Activated CD4-positive, alpha-beta memory T cell treated with anti-CD3 and anti-CD28 coated beads, Interleukin-2, amount 10 ng/mL, durations not matched to agents 7 days and 5 days (primary cell): ENCODE measurements at places on chromosomes 2 and 18.

GRCh38 chr2:15300624-15301573 lies 260.2 kb downstream of the NBAS start:
- DNase-seq: no peak

GRCh38 chr18:11791131-11791530 lies 60.1 kb upstream of the CHMP1B start:
- no peak for DNase-seq

DNA sequence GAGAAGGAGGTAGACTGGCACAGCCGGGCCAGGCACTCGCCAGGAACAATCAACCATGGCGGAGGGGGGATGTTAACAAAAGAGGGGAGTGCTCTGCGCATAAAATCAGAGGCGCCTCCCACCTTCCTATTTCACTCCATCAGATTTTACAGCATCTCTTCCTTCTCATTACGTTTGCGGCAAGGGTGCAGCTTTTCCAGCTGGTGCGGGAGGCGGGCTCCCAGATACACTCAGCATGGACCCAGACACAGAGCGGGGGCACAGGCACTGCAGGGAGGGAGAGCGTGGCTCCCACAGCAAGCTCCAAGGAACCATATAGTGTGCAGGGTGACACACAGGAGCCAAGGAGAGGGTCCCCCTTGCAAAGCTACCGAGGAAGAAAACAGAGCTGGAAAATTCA lies 176.3 kb downstream of the EIPR1 start:
- no peak for DNase-seq

- DNase-seq: no peak
These were observed 490.4 kb upstream of the FANCL start for GRCh38 chr2:58731488-58731869.

DNA sequence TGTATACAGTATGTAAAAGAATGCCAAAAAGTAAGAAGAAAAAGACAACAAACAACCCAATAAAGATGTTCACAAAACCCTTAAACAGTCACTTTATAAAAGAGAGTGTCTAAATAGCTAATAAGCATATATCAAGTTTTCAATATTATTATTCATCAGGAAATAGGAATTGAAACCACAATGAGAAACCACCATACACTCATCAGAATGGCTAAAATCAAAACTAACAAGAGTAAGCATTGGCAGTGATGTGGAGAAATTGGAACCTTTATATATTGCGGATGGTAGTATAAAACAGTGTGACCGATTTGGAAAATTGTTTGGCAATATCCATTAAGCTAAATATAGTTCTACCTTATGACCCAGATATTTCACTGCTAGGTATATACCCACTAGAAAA lies 20.5 kb upstream of the TGFA start:
- DNase-seq: no peak

GRCh38 chr2:65850695-65851094 lies 418.3 kb upstream of the SPRED2 start:
- DNase-seq: no peak

DNA sequence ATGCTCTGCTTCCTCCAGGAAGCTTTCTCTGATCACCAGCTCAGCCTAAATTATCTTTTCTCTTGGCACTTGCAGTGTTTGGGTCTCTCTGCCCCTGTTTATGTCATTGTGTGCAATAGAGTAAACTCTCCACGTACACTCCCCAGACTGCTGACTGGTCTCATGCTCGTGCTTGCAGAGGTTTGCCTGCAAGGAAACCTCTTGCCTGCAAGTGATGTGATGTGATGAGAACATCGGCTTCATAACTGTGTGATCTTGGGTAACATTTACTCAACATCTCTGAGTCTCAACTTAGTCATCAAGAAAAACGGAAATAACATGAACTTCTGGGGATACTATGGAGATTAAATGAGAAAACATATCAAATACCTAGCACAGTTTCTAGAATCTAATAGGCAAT lies 92.3 kb downstream of the BIN1 start:
- no peak for DNase-seq

- no peak for DNase-seq
These were observed 69.0 kb downstream of the STPG4 start for GRCh38 chr2:47086054-47086471.

DNA sequence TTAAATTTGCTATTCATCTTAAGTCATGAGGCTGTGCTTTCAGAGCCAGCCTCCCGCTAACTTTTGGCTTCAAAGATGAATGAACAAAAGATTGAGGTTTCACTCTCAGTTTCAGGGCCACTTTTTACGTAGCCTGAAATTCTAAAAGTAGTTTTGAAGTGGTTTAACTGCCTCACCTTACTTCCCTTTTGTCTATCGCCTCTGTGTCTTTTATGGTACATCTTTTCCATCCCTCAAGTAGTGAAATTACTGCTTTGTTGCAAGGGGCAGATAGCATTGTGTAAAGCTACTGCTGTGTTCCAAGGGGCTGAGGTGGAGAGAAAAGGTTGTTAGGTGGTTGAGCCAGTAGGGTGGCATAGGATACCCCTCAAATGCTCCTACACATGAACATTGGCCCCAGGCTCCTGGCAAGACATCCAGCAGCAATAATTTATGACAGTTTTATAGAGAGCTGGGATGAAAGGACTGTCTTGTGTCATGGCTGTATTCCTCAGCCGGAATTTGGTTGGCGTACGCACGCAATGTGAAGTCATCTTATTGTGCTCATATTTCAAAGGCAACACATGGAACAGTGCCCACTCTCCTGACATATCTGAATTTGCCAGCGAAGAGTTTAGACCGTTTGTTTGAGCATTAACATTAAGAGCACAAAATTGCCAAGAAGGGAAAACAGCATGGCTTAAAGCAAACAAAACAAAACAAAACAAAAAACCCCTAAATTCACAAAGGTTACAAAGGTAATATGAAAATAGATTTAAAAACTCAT lies 32.2 kb downstream of the QPCT start:
- peak; percentile 26 for DNase-seq

DNA sequence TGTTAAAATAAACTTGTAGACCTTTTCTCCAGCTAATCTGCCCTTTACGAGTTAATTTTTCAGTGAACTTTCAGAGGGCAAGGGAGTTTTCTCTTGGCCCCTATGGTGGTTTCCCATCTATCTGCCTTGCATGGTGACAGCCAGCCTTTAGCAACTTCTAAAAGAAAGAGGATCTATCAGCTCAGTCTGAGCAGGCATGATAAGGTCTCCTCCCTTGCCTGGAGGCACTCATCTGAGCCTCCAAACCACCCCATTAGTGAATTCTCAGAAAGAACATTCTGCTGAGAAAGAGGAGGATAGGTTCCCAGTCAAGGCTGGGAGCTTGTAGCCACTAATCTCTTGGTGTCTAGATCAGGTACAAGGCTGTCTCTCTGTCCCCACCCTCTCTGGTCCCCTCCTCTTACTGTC lies 10.7 kb upstream of the GYPC start:
- no peak for DNase-seq

DNA sequence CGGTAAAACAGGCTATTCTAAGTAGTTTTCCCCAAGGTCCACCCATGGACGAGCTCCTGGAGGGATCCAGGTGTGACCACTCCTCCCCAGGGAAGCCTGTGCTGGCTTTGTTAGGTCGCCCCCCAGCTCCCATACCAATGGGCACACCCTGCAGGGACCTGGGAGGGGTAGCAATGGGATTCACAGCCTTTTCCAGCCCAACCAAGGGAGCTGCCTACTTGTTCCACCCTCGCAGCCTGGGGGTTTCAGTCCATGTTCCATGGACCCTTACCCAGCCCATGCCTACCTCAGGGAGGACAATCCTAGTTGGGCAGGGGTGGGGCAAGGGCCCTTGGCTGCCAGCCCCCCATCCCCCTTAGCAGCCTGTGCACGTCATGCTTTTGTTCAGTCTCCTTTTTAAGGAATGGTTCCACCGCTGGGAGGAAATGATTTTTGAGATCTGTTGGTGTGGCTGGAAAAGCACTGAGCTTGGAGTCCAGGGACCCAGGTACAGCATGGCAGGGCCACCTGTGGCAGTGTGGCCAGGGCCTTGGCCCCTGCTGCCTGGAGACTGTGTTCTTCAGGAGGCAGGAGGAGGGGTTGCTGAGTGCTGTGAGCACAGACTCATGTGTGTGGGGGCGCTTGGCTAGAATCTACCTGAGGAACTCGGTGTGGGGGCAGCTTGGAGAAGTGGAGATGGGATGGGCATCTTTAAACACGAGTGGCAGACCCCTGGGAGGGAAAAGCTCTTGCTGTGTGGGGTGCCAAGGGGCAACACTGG lies 166.8 kb downstream of the TWIST2 start:
- no peak for DNase-seq

DNA sequence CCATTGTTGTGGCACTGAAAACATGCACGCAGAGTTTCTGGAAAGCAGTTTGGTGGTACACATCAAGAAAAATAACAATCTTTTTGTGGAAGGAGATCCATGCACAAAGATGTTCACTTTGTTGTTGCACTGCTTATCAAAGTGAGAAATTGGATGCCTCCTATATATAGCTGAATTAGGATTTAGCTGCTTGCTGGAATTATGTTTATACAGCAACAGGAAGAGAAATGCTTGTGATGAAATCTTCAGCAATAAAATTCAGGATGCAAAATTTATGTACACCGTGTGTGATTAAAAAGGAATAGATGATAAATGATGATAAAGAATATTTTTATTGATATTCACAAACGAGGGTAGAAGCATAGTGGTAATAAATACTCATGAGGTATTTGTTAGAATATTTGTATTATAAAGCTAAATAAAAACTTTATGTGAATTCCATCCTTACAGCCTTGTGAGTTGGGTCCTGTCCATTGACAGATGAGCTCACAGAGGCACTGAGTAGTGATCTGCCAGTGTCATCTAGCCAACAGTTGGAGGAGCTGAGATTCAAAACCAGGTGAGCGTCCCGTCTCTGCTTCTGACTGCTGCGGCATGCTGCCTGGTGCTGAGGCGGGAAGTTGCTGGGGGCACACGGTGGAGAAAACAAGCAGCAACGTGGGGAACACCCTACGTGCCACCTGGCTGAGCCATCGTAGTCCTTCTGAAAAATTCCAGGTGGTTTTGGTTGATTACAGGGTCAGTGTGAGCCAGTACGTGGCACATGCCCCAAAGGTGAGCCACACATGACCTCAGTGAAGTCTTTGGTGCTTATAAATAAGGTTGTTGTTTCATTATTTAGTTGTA lies 80.2 kb downstream of the ASAP2 start:
- DNase-seq: no peak

DNA sequence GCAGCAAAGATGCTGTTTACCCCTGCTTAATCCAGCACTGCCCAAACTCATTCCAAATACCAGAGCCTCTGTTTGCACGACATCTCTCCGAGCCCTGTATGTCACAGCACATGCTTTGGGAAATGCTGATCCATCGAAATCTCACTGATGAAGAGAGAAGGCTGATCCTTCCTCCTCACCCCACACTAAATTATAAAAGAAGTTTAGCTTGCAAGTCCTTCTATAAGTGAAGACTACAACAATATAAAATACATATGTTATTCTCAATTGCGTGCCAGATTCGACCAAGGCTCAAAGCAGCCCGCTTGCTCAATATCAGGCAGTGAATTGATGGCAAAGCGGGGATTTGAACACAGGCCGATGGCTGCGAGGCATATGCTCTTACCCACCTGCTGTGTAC lies 30.7 kb upstream of the SLC35F6 start:
- DNase-seq: no peak

- no peak for DNase-seq
These were observed 61.3 kb downstream of the SMAD4 start for GRCh38 chr18:51091270-51091669.

- DNase-seq: no peak
These were observed 61.4 kb downstream of the CYRIA start for GRCh38 chr2:16604236-16604635.

DNA sequence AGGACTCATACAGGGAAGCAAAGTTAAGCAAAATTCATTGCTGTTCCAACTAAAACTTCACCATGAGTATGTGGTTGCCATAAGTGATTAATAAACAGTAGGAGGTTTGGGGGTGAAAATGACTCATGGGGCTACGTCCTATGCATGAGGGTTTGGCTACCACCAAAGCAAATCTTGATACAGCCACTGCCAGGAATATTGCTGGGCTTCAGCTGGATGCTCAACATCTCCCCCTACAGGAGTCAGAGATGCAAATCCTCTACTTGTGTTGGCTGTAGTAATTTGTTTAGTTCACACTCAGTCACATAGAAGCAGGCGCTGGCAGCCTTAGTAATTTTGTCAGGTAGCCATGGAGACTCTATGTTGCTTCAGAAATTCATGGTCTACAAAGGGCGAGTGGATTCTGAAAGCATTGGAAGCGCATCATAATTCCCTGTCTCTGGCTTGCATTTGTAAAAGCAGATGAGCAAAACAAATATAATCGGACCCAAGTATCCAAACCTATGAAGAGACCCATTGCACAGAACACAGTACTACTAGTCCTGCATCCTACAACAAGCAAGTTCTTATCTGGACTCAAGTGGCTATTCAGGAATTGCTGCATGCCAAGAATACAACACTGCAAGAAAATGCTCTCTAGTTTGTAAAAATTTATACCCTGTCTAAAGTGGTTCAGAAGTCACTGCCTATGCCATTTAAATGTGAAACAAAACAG lies 76.0 kb downstream of the CD28 start:
- DNase-seq: peak; percentile 73

DNA sequence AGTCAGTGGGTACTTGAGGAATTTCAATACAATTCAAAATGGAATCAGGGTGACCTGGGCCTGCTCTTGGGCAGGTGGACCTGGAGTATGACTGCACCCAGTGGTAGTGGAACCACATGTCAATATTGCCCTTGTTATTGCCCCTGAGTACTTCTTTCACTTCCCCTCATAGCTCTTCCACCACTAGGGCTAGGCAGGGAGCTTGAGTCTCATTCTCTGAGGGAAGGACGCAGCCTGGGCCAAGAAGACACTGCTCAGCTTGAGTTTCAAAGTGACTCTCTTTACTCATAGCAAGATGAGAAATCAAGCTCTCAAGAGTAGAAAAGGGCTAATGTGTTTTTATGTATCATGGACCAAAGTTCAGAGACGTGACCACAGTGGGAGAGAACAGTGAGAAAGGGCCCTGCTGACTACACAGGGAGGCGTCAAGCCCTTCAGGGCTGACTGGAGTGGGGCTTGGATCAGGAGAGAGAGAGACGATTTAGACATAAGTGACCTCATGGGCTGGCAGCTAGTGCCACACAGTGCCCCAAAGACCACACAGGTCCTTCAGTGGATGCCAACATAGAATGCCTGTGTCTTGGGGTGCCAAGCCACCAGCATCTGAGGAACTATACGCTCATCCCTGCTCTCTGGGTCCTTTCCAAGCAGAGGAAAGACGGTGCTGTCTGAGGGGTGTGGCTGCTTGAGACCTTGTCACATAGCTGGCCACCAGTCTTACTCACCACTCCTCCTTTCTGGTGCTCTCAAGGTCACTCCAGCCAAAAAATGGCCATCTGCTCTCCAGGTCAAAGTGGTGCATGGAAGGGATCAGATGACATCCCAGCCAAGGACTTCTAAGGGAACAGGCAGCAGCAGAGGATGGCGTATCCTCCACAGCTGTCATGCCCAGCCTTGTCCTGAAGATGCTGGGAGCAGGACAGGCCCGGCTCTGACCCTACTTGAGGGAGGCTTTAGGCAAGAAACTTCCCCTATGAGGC lies 13.0 kb downstream of the PTMA start:
- no peak for DNase-seq
